ENCODE measurements at places on chromosomes 5 and 9.

- DNase-seq: no peak
These were observed 22.2 kb downstream of the RGS3 start for GRCh38 chr9:113485761-113486115.

DNA sequence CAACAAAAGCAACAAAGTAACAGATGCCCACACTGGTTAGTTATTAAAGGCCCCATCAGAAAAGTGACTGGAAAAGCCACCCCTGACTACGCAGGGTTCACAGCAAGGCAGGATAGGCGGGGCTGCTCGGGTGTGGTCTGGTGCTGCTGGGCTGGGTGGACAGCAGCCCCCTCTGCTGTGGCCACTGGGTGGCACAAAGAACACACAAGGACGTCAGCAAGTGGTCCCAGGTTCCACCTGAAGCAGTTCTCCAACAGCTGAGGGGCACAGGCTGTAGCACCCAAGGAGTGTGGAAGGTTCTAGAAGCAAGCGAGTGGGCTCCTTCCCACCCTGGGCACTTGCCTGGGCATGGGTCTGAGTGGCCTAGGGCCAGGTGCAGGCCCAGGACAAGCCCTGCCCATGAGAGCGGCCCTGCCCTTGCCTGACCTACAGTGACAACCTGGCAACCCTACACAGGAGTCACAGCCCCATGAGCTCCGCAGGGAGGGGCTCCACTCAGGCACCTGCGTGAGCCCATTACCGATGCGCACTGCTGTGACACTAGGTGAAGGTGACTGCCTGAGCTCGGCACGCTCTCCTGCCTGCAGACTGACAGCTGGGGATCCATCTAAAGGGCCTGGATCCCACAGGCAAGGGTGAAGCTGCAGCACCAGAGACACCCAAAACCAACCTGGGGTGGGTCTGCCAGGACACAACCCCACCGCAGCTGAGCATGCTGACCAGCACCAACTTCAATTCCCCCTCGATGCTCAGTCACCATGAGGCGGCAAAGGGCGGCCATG is 8.1 kb downstream of the BRD9 start:
- no peak for DNase-seq

DNA sequence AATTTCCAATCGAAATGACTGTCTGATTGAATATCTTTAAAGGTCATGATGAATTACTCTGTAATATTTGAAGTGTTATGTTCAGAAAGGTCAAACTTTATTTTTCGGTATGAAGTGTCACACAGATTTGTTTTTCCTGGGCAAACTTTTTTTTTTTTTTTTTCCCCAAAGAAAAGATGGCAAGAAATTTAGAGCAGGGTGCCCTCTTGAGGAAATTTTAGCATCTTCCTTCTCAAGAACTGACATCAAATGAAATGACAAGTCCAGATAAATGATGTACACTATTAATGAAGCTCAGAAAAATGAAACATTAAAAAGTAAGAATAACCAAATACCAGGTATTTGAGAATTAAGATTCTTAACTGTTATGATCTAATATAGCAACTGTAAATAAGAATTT is 123.6 kb downstream of the INVS start:
- no peak for DNase-seq

GRCh38 chr5:10676224-10676623 is 84.8 kb downstream of the DAP start:
- no peak for DNase-seq

DNA sequence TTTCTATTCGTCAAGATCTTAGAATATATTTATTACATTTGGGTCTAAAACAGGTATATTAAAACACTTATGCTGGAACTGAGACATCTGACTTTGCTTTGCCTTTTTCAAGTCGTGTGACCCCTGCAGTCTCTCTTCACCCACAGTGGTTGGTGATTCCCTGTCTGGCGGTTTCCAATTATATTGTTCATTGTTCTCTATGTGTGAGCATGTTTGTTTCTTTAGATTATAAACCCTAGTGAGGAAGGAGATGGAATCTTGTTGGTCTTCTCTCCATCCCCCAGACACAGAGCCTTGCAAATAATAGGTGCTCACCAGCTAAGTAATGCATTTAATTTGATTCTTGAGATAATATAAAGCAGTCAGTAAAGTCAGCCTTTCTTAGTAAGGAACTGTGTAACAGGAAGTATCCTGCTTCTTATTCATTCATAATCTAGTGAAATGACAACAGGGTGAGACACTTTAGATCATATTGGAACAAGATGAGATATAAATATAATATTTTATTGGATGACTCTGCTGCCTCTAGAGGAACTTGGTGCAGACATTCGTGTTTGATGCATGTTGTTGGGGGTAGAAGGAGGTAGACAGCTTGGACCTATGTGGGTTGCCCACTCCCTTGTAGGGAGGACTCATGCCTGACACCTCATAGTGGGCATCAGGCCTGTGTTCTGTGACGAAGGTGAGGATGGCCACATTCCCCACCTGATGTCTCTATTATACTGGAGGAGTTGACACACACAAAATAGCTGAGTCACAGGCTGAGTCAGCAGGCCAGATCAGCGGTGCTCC is 88.1 kb downstream of the FGF1 start:
- peak; percentile 27 for DNase-seq

GRCh38 chr5:144378681-144379080 is 208.0 kb downstream of the KCTD16 start:
- DNase-seq: no peak

- no peak for DNase-seq
These were observed 379.2 kb downstream of the ACTL7B start for GRCh38 chr9:108476574-108476973.

GRCh38 chr5:169248550-169248949 is 52.4 kb downstream of the SLIT3 start:
- no peak for DNase-seq

DNA sequence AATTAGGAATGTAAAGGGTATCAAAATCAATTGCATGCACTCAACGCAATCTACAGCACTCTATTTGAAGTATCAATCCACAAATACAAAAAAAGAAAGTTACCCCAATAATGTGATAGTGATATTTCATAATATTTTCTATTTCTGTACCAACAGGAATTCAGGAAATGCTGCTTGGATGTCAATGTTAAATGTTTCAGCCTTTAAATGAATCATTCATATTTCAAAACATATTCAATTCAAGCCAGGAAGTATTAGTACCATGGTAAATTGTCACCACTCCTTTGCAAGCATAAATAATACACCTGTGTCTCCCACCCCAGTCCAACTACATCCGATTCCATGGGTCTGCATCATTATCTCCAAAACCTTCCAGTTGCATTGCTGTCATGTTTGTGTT is 1185.5 kb upstream of the CDH18 start:
- DNase-seq: no peak

- no peak for DNase-seq
These were observed 61.3 kb upstream of the MOCS2 start for GRCh38 chr5:53170746-53171349.

GRCh38 chr5:1823381-1824034 is 22.3 kb downstream of the NDUFS6 start:
- DNase-seq: no peak

DNA sequence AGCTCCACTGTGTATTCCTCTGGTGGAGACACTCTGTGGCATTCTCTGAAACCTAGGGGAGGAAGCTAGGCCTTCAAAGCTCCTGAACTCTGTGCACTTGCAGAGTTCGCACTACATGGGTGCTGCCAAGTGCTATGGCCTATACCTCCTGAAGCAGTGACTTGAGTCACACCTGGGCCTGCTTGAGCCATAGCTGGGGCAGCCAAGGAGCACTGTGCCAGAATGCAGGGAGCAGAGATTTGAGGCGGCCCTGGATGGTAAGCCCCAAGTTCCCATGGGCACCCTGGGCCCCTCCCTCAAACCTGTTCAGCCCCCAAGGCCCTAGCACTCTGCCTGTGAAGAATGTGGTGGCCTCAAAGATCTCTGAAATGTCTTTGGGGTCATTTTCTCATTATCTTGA is 212.9 kb downstream of the SPATA31A6 start:
- DNase-seq: no peak

DNA sequence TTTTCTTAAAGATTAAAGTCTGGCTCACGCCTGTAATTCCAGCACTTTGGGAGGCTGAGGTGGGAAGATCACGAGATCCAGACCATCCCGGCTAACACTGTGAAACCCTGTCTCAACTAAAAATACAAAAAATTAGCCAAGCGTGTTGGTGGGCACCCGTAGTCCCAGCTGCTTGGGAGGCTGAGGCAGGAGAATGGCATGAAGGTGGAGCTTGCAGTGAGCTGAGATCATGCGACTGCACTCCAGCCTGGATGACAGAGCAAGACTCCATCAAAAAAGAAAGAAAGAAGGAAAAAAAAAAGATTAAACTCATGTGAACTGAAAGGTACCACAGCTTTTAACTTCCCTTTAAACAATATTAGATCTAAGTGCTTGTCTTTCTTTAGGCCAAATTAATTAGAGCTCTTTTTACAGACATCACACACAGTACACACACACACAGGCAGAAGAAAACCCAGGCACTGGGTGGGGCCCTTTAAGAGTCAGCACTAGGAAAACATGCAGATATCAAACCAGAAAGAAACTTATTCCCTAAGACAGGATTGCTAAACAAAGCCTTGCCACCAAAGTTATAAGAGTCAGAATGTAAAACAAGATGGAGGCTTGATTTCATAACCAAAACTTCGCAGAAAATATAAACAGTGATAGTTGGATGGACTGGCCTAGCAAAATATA is 29.3 kb upstream of the UHRF2 start:
- no peak for DNase-seq

Measured in activated CD4-positive, alpha-beta T cell treated with anti-CD3 and anti-CD28 coated beads, Interleukin-2, amount 50 U/mL, for 48 hours (primary cell).